ENCODE measurements at places on chromosomes 2 and 18.

- no peak for DNase-seq
These were observed 49.2 kb downstream of the PIKFYVE start for GRCh38 chr2:208315081-208315788.

GRCh38 chr18:11071300-11071699 is 78.1 kb downstream of the PIEZO2 start:
- no peak for DNase-seq

GRCh38 chr2:127094509-127095366 is 12.2 kb downstream of the BIN1 start:
- DNase-seq: no peak

- no peak for DNase-seq
These were observed 125.3 kb upstream of the KLF7 start for GRCh38 chr2:207290833-207291624.

GRCh38 chr2:68845043-68845442 is 26.2 kb downstream of the BMP10 start:
- DNase-seq: no peak

GRCh38 chr2:205212357-205212756 is 469.9 kb upstream of the NRP2 start:
- DNase-seq: no peak

DNA sequence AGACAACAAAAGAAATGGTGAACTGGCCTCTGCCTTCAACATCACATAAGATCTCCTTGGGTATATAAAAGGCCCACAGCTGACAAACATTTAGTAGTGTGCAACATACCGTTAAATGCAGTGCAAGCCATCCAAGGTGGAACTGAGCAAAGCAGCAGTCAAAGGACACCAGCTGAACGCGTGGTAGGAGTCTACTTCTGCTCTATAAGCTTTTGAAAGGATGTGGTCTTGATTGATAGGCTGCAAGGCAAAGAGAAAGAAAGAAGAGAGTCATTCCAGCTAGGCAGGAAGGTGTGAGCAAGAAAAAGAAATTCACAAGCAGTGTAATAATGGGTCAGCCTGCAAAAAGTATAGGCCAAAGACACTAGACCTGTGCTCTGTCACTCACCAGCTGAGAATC is 356.3 kb downstream of the SATB2 start:
- no peak for DNase-seq

GRCh38 chr2:132715386-132716351 is 45.7 kb upstream of the LYPD1 start:
- no peak for DNase-seq

DNA sequence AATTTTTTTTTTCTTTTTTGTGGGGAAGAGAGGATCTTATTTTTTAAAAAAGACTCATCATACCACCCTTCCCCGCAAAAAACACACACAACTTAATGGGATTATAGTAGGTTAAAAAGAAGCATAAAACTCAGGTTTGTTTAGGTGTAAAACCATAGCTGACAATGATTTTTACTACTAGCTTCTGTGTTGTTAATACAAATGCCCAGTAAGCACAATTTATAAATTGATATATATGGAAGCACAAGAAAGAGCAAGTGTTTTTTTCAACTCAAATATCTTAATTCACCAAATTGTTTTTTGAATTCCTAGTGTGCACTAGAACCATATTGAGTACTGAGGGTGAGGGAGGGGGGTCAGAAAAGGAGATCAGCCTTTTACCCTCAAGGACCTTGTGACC is 7.0 kb downstream of the STAT4 start:
- DNase-seq: no peak

- DNase-seq: no peak
These were observed 21.1 kb upstream of the NOSTRIN start for GRCh38 chr2:168781191-168781817.

DNA sequence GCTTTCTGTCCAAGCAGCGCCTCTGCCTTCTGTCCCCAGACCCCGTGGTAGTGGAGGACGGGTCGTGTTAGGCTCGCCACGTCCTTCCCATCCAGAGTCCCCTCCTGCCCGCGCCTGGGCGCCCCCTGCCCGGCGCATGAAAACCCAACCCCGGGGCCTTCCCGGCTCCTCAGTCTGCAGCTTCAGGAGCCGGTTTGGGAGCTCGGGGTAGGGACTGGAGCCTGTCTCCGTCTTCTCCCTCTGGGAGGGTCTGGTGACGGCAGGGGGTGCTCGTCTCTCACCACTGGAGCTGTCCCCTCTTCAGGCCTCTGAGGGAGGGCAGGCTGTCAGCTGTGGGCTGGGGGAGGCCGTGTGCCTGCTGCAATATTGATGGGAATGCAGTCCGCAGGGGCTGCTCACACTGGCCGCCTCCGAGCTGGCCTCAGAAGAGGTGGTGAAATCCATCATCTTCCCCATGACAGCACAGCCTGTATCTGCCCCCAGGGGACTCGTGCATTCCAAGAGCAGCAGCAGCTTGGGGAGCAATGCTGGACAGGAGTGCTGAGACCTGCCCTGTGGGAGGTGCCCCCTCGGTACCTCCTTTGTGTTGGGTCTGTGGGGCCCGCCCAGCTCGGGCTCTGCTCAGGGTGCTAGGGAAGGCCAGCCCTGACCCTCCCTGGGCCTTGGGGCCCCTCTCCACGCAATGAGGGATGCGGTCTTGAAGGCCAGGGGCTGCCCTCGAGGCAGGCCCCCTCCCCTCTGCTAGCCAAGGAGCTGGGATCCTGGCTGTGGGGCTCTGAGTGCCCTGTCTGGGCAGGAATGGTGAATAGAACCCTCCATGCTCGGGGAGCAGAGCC is 17.8 kb upstream of the KLHL30 start:
- DNase-seq: no peak

GRCh38 chr18:58310517-58310916 is 266.5 kb downstream of the NEDD4L start:
- DNase-seq: peak; percentile 9

- no peak for DNase-seq
These were observed 71.7 kb downstream of the TPGS2 start for GRCh38 chr18:36757081-36757480.

- no peak for DNase-seq
These were observed 152.6 kb upstream of the TTC39C start for GRCh38 chr18:23861805-23862470.

GRCh38 chr2:38164881-38165280 is 88.9 kb upstream of the CYP1B1 start:
- no peak for DNase-seq

GRCh38 chr2:3594493-3595281 is at the start of gene COLEC11:
Gene COLEC11, plus strand, starts transcription at chr2:3595112. Its CDS starts 9,229 bp downstream, at chr2:3604341.
- DNase-seq: no peak

GRCh38 chr18:22639026-22639463 is 221.3 kb upstream of the CTAGE1 start:
- no peak for DNase-seq

- DNase-seq: no peak
These were observed 420.7 kb downstream of the METTL4 start for GRCh38 chr18:2150566-2150965.

GRCh38 chr2:162824304-162824703 is 14.3 kb downstream of the KCNH7 start:
- no peak for DNase-seq

Measured in stimulated activated CD4-positive, alpha-beta T cell treated with anti-CD3 and anti-CD28 coated beads, TNF-alpha, amount 100 ng/mL, for 4 hours (primary cell).